ENCODE measurements at places on chromosomes 7 and 10. TPM values are rescaled to one million over a fixed set of nuclear protein-coding genes. Genes with fewer than 3 reads are reported as not detected.

DNA sequence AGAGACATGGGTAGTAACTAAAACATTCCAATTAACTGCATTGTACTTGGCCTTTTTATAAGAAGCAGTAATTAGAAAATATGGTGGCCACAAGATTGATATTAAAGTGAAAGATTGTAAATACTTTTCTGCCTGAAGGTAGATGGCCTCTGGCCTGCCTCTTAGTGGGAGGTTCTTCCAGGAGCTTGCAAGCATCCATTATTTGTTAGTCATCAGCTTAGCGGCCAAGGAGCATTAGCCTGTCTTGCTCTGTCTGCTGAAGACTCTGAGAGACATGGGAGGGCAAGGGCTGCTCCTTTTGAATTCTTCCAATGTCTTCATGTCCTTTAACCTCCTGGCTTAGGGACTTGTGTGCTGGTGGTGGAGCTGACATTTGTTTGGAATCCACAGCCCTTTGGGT, 80.4 kb downstream of the TCF7L2 start:
- DNase-seq, result no peak

DNA sequence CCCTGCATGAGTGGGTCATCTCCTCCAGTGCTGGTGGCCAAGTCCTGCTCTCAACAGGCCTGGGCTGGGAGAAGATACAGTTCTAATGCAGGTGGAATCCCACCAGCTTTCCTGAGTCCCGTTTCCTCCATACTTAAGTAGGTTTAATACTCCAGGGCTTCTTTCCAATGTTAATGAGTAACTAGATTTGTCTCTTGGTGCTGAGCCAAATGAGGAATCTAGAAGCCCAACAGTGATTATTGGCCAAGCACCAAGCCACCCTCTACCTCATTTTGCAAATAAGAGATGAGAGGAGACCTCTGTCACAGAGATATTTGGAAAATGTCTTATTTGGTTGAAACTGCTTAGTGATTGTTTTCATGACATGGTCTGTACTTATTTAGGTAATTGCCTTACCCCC, 37.1 kb downstream of the STARD3NL start:
- DNase-seq, result no peak

VIPR2 gene
- 0.10 TPM for total RNA-seq

TBX20 gene
- not detected for total RNA-seq

DNA sequence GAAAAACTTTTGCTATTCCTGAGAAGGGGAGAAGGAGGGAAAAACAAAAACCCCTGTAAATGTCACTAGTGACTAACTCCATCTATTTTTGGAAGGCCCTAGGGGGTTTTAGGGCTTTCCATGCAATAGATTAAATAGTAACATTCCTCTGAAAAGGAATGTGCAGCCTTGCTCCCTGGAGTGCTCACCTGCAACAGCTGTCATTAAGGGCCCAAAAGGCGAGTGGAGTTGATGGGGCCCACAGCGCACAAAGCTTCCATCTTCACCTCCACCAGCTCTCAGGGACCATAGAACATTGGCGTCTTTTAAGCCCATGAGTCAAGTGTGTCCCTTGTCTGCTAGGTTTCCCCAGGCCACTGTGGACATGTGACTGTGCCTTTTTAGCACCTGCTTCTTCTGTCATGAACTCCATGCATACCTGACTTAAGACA, 58.0 kb upstream of the IL6 start:
- DNase-seq, result no peak

OR6V1 gene
- total RNA-seq, result not detected

TMEM270 gene
- 1.1 TPM for total RNA-seq

- DNase-seq, result no peak
Observed at GRCh38 chr7:73770860-73771670, 995 bp upstream of the CLDN3 start.

- DNase-seq, result no peak
Observed at GRCh38 chr7:27182861-27183681, 2.0 kb downstream of the HOXA11 start.
